ENCODE measurements at places on chromosomes 12 and 14.
A peak's percentile ranks its signal among the peaks of the same experiment; 100 is the strongest.

DNA sequence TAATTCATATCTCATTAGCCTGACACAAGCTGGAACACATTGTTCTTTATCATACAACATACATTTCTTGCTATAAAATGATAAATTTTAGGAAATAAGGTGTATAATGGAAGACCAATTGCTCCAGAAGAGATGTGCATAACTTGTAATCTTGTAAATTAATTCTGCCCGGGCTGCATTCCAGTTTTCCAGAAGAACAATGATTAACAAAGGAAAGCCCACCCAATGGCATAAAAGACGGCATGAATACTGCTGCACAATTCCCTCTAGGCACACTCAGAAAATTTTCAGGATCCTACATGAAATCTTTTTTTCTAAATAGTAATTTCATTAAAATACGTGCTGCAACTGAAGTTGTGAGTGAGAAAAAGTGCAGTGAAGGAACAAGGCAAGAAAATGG is 137.4 kb upstream of the KRR1 start:
- DNase-seq, result no peak

GRCh38 chr12:57119294-57120085 is 8.3 kb upstream of the STAT6 start:
- DNase-seq, result no peak

- no peak for DNase-seq
Observed at GRCh38 chr12:12365931-12366431, 9.1 kb downstream of the BORCS5 start.

DNA sequence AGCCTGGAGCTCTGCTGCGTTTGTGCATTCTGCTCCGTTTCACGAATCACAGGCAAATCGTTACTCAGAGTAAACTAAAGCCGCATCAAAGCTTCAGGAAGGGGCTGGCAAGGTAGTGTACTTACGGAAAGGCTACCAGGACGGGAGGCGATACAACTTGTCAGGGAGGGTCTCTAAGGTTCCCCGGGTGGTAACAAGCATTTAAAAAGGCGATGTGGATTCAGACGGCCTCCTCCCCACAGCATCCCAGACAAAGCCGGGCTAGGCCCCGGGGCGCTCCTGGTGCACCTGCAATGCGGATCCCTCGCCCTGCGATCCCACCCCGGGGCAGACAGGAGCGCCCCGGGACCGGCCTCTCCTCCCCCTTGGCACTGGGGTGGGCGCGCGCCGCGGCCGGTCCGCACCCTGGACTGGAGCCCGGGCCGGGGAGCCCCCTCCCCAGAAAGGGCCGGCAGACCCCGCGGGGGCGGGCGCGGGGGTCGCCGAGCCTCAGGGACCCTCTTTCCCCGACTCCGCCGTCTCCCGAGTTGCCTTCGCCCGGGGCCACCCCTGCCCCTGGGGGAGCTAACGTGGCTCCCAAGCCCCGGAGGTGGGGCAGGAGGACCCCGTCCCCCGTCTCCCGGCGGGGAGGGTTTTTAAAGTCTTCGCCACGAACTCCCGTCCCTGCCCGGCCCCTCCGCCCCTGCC is 718 bp downstream of the CCDC92 start:
- DNase-seq, result peak; percentile 86

GRCh38 chr12:4483885-4484823 is 38.5 kb upstream of the FGF6 start:
- no peak for DNase-seq

GRCh38 chr12:41962171-41962572 is 182.5 kb downstream of the GXYLT1 start:
- peak; percentile 15 for DNase-seq

DNA sequence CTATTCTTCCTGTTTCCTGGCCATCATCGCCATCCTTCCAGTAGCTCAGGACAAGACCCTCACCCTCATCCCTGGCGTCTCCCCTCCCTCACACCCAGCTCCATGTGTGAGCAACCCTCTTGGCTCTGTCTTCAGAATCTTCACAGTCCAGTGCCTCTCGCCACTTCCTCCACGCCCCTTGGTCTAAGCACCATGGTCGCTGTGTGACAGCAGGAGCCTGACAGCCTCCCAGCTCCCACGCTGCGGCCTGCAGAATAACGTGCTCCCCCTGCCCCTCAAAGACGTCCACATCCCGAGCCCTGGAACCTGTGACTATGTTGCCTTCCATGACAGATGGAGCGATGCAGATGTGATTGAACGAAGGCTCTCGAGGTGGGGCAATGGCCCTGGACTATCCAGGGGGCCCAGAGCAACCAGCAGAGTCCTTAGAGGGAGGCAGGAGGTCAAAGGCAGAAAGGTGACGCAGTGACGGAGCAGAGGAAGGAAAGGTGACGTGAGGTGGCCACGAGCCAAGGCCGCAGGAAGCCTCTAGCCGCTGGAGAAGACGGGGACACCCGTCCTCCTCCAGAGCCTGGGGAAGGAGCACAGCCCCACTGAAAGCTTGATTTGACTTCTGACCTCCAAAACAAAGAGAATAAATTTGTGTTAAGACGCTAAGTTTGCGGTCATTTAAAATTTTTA is 139.8 kb downstream of the CALM1 start:
- DNase-seq, result no peak

GRCh38 chr14:22391908-22392565 is 197.0 kb downstream of the DAD1 start:
- DNase-seq, result no peak

DNA sequence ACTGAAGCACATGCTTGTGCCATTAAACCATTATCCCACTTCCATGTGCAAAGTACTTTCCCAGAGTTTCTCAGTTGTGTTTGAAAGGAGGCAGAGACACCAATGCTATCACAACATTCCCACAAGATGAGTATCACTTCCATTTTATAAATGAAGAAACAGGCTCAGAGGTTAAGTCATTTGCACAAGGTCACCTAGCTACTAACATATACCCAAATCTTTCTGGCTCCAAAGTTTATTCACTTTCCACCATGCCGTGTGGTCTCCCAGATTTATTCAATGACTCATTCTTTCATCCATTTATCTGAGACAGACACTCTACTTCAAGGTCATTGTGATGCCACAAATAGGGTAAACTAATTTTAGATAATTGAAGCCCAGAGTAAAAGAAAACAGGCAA is 9.4 kb downstream of the ART4 start:
- DNase-seq, result no peak

- DNase-seq, result no peak
Observed at GRCh38 chr12:47910981-47911380, 6.2 kb upstream of the VDR start.

DNA sequence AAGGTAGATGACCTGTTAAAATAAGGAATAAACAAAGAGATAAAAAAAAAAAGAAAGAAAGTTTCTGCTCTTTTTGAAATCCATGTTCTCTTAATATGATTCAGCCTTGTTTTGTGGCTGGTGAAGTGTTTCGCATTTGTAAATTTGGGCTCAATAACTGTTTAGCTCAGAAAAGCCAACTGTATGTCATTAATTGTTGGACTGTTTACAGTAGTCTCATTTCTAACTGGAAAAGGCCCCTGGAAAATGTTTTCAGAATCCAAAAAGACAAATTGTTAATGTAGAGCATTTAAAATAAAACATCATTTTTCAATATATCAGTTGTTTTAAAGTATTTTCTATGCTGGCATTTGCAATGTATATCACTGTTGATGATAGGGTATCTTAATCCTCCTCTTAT is 47.4 kb upstream of the DYRK2 start:
- DNase-seq, result no peak

- DNase-seq, result no peak
Observed at GRCh38 chr14:20387576-20387975, 25.7 kb downstream of the TEP1 start.

- peak; percentile 7 for DNase-seq
Observed at GRCh38 chr12:56271031-56271430, 4.3 kb downstream of the COQ10A start.

DNA sequence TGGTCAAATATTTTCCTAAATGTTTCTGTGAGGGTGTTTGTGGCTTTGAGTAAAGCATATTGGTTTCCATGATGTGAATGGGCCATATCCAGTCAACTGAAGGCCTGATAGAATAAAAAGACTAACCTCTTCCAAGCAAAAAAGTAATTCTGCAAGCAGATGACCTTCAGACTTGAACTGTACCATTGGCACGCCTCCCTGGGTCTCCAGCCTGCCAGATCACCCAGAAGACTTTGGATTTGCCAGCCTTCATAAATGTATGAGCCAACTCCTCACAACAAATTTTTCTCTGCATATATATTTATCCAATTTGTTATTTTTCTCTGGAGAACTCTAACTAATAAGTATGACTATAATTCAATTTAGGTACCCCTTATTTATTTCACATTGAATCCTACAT is 190.3 kb downstream of the KIF21A start:
- DNase-seq, result no peak

DNA sequence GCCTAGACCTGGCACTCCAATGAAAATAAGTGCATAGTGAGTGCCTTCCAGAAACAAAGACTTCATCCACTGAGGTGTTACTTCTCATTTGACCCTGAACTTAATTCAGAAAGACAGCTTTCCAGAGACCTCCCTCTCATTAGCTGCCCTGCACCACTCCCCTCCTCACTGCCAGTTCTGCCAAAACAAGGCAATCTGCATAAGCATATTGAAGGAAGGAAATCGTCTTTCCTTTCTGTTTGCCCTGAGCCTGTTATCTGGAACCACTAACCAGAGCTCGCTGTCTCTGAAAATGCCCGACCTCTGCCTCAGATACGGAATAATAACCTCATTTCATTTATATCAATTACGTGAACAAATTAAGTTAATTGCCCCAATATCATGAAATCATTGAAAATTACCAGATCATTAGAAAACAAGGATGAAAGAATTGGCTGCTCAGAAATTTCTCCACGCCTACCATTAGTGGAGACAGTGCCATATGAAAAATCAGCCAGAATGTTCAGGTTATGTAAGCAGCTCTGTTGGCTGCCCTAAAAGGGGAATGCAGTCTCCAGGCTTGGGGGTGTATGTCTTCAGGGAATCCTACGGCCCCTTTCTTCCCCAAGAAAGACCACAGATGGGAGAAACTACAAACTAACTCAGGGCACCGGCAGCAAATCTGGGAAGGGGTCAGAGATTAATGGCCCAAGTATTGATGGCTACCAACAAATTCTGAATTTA is 149.9 kb upstream of the FKBP4 start:
- DNase-seq, result no peak

GRCh38 chr12:61291647-61292046 is 968.6 kb upstream of the USP15 start:
- no peak for DNase-seq

DNA sequence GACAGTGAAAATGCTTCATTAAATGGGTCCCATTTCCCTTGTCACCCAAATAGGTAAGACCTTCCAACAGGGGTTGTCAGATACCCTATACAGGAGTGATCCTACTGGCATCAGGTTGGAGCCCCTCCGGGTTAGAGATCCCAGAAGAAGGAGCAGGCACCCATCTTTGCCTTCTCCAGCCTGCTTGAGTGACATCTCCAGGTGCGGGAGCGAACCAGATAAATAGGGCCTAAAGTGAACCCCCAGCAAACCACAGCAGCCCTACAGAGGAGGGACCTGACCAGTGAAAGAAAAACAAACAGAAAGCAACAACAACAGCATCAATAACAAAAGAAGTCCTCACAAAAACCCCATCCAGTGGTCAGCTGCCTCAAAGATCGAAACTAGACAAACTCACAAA is 182.2 kb downstream of the SLC5A8 start:
- DNase-seq, result no peak

DNA sequence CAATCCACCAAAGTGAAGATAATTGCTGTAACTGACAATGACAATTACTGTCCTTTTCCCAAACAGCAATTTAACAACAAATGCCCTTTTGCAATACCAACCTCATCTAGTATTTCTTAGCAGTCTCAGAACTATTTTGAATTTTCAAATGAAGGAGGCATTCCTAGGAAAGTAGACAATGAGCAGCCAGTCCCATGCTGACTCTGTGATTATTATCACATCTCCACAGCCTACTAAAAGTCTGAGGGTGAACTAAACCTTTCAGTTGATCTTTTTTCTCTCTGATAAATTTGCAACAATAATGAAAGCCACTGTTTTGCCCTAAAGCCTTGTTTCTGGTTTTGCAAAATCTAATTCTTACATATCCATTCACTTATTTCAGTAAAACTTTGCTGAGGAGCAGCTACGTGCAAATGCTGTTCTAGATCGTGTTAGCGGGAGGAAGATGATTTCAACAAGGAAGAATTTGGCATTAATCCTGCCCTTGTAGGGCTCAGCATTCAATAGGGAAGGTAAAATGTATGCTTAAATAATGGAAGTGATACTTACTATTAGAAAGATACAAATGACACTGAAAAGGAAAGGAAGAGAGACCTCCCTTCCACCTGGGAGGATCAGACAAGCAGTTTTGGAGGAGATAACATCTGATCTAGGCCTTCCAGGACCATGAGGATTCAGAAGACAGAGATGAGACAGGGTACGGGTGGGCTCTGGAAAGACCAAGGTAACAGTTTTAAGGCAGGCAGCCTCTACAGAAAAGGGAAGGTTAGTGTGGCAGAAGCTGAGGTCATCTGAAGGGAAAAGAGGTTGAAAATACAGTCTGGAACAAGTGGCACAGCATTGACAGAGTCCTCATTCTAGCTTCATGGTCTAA is 47.4 kb downstream of the SLC38A1 start:
- no peak for DNase-seq
